ENCODE measurements at places on chromosomes 6 and 20.

DNA sequence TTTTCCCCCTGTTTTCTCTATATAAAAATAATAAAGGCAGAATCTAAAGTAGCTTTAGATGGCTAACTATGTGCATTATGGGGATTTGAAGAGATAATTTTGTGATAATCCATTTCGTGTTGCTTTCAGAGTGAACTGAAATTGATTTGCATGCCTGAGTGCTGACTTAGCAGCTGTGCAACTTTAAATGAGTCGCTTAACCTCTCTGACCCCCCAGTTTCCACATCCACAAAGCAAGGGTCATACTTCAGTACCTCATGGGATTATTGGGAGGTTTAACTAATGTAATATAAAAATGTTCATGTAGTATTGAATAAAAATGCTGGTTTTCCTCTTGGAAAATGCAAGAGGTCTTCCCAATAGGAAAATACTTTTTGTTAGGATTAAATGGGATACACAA is 63.8 kb upstream of the FABP7 start:
- H3K27me3 ChIP-seq = no peaks in the 10 kb centered on the region
- no peaks in the 10 kb centered on the region for H3K36me3 ChIP-seq
- no peak overlapping the region for H3K27ac ChIP-seq
- no peak overlapping the region for H3K4me3 ChIP-seq
- H3K4me1 ChIP-seq = no peaks in the 10 kb centered on the region

DNA sequence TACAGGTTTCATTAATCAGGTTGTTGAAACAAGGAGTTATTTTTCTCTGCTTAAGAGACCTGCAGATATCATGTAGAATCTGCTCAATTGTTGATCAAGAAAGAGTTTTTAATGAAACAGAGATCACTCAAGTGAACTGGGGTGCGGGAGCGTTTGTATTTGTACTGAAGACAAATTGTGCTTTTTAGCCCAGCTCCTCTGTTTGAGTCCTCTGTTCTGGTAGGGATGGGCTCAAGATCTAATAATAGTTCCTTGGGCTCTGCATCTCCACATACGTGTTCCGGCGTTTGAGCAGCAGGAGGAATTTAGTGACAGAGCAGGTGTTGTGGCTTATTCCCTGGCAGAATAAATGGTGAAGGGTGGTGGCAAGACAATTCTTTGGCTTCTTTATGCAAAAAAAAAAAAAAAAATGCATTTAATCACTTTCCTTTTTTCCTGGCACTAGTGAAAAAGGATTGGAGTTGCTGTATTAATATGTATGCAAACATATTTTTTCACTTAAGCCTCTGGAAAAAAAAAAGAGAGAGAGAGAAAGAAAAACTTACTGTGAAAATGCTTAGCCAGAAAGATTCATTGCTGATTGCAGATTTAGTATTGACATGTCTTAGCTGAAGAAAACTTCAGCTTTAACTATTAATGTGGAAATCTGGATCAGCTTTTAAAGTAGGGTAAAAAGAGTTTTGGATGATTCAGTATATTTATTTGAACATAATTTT is 4.0 kb downstream of the CITED2 start:
- H3K4me3 ChIP-seq = peak overlapping the region; percentile 93
- peaks cover 35% of the 10 kb centered on the region for H3K4me1 ChIP-seq
- peaks cover 22% of the 10 kb centered on the region for H3K36me3 ChIP-seq
- no peaks in the 10 kb centered on the region for H3K27me3 ChIP-seq
- no peak for DNase-seq
- peak overlapping the region; percentile 99 for H3K27ac ChIP-seq

DNA sequence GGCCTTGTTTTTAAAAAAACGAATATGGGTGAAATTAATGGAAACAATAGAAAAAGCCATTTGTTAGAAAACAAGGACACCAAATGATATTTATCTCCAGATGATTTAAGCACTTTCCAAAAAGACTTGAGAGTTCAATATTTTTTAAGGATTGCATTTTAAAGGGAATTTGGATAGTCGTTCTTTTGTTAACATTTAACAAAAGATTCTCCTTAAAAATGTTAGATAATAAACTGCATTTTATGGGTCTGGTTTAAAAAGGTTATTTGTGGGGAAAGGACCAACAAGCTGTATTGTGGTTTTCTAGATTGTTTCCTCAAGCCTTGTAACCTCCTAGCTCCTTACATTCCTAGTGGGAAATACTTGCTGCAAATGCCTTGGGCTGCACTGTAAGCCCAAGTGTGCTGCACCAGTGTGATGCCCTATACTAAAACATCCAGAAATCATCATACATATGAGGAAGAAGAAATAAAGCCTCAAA is 1.5 kb upstream of the PHIP start:
- DNase-seq = no peak
- peaks cover 32% of the 10 kb centered on the region for H3K4me1 ChIP-seq
- no peaks in the 10 kb centered on the region for H3K36me3 ChIP-seq
- no peaks in the 10 kb centered on the region for H3K27me3 ChIP-seq

DNA sequence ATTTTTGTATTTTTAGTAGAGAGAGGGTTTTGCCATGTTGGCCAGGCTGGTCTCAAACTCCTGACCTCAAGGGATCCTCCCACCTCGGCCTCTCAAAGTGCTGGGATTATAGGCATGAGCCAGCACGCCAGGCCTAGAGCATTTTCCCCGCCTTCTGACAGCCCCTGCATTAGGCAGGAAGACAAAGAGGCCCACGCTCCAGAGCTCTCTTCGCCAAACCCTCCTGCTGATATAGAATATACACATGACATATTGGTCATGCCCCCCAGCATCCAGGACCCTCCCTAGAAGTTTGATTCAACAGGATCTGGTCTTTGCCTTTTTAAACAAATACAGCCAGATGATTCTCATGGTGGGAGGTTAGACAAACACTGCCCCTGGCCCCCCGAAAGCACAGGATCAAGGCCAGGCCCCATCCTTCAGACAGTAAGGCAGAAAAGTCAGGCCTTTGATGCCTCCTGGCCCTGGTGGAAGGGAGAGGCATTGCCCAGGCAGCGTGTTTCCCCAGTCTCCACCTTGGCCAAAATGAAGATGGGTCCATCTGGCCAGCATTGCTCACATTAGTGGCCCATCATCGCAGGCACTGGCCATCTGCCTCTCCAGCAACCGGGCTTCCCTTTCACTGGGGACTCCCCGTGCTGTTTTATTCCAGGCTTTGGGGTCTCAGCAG is 4.4 kb downstream of the SULF2 start:
- no peaks in the 10 kb centered on the region for H3K36me3 ChIP-seq
- no peak overlapping the region for H3K27ac ChIP-seq
- peaks cover 27% of the 10 kb centered on the region for H3K4me1 ChIP-seq

DNA sequence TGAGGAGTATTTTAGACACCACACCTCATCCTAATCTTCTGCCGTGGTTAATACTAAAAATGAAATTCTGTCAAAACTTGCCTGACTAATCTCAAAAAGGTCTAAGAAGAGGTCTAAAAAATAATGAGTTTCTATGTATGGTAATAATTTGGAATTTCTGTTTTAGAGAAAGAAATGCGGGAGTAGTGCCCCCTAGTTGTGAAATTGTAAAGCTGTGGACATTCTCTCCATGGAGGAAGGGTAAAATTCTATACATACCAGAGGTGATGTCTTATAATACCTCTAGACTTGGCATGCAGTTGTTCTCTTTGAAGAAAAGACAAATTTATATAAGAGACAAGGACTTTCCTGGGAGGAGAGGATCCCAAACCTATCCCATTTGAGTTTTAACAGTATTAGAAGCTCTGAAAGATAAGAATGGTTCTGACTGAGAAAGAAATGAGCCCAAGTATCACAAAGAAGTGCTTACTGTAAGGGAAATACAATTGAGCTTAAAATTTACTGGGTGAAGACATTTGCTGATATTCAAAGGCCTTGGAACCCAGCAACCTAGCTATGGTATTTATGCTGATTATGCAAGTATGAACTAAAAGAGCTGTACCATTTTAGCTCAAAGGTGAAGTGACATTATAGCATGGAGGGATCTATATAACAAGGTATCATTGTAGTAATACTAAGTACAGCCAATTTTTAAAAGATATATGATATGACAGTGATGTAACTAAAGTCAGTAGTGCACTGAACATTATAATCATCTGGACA is 5.1 kb upstream of the EPHA7 start:
- no peak overlapping the region for H3K4me3 ChIP-seq
- no peak for DNase-seq
- no peaks in the 10 kb centered on the region for H3K36me3 ChIP-seq
- H3K4me1 ChIP-seq = peaks cover 7% of the 10 kb centered on the region
- H3K27ac ChIP-seq = no peak overlapping the region

DNA sequence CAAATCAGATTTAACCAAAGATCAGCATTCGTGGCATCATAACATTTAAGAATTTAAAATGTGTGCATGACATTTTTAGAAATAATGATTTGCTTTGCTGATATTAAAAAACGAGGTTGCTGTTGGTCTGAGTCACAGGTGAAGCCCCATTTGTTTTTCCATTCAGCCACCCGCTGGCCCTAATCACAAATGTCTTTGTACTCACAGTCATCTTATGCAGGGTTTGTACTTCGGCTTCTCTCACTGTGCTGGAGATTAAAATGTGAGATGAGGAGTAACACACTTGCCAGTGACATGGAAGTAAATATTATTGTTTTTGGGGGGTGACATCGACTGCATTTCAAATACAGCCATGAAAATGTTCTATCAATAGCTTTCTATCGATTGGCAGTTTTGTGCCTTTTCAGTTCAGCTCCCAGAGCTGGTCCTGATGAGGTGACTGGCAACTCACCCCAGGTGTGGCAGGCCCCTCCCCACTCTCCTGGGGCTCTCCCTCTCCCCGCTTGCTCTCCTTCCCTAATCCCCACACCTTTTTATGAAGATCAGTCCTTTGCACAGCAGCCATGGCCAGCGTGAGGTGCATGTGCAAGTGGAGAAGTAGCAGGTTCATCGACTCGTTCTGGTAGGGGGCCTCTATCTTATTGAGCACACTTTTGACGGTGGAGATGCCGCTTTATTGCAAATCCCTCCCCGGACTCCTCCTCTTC is 58.8 kb upstream of the FUCA2 start:
- no peak overlapping the region for H3K27ac ChIP-seq
- no peak overlapping the region for H3K4me3 ChIP-seq
- no peak for DNase-seq
- H3K36me3 ChIP-seq = no peaks in the 10 kb centered on the region
- no peaks in the 10 kb centered on the region for H3K4me1 ChIP-seq

DNA sequence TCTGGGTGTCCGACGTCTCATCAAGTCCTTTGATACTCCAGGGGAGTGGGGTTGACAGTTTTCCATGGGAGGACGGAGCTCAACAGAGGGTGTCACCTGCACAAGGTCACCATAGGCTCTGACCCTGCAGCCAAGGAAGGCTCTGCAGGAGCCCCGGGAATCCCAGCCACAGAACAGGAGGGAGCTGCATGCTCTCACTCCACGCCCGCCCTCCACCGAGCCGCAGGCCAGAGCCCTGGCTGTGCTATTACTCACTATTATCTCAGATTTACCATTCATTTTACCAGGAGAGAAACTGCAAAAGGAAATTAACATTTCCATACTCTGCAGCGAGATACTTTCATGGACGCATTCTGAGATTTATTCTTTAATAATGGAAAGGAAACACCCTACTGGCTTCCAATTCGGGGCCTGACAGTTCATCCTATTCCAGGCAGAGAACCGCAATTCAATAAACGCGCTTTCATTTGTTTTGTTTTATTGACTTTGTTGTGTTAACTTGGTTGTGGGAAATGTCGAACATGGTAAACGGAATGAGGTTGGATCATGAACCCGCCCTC is 18.3 kb upstream of the NTSR1 start:
- H3K27me3 ChIP-seq = peaks cover 36% of the 10 kb centered on the region
- H3K4me3 ChIP-seq = no peak overlapping the region
- H3K27ac ChIP-seq = no peak overlapping the region
- DNase-seq = no peak
- peaks cover 10% of the 10 kb centered on the region for H3K4me1 ChIP-seq

DNA sequence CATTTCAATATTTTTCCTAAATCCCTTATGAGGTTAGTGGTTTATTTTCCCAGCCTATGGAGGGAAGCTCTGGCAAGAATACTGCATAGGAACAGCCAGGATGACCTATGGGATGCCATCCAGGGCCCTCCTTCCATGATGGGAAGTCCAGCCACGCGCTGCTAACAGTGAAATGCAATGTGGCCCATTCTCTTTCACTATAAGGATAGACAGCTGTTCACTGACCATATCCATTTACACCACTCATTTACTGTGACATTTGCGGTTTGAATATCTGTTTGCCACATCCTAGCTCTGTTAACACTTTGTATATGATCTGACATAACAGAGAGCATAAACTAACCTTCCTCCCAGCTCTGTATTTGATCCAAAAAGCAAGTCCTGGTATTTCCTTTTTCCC is 471.7 kb downstream of the CBLN4 start:
- no peaks in the 10 kb centered on the region for H3K36me3 ChIP-seq
- H3K4me1 ChIP-seq = no peaks in the 10 kb centered on the region
- H3K27ac ChIP-seq = no peak overlapping the region

All from lower lobe of right lung (tissue), 2 donors.